Activated T-cell treated with anti-CD3 and anti-CD28 coated beads for 48 hours (primary cell): ENCODE measurements at places on chromosomes 6 and 20.
A peak's percentile ranks its signal among the peaks of the same experiment; 100 is the strongest.

DNA sequence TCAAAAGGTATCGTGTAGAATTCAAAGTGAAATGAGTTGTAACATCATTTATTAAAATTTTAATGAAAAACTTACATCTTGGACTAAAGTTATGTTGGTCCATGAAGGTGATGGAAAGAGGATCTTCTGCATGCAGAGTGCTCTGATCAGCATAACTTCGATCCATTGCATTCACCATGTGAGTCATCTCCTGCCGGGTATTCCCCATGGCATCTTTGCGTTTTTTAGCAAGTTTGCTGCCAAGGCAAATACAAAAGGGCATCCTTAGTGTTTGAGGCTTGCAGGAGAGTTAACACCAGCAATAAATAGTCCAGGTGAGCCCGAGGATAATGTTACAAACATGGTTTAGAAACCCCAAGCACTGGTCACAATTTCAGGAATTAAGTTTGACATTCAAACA lies 104.2 kb upstream of the THEMIS start:
- no peak for DNase-seq

DNA sequence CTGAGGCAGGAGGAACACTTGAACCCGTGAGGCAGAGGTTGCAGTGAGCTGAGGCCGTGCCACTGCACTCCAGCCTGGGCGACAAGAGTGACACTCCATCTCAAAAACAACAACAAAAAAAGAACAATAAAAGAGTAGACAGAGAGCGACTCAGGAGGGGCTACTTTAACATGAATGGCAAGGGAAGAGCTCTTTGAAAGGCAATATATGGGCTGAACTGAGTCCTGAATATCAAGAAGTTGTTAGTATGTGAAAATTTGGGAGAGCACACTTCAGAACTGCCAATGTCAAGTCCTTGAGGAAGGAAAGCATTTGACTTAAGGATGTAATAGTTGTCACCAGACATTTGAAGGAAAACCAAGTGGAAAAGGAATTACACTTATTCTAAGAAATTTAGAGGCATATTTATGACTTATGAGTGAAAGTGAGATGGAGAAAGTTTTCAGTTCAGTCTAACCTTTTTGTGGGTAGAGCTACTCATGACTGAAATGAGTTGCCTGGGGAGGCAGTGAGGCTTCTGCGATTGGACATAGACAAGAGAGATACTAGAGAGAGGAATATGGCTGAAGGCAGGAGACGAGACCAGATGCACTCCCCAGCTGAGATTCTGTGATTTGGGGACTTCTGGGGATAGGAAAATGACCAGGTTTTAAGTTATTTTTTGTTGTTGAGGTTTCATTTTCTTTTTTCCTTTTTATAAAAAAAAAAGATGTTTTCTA lies 48.6 kb upstream of the SLC16A10 start:
- peak; percentile 10 for DNase-seq

GRCh38 chr6:16995511-16996250 lies 106.2 kb upstream of the STMND1 start:
- DNase-seq = no peak

- no peak for DNase-seq
These were observed 299.7 kb downstream of the PLCB1 start for GRCh38 chr20:8431538-8432434.

- no peak for DNase-seq
These were observed 641.6 kb downstream of the HACE1 start for GRCh38 chr6:104218116-104218515.

DNA sequence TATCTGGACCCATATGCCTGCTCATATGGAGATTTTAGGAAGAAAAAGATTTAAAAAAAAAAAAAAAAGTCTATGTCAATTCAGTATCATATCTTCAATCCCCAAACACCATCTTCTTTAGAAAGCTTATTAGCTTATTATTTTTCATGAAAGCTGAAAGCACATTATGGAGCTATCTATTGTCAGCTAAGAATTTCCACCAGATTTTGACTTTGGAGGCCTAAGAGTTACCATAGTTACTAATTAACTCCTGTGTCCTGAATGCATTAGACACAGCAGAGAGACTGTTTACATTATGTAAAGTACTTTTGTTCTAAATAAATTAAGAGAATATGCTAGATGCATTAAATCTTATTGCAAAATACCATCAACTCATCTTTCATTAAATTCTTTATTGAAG lies 255.5 kb upstream of the NRSN1 start:
- DNase-seq = no peak

DNA sequence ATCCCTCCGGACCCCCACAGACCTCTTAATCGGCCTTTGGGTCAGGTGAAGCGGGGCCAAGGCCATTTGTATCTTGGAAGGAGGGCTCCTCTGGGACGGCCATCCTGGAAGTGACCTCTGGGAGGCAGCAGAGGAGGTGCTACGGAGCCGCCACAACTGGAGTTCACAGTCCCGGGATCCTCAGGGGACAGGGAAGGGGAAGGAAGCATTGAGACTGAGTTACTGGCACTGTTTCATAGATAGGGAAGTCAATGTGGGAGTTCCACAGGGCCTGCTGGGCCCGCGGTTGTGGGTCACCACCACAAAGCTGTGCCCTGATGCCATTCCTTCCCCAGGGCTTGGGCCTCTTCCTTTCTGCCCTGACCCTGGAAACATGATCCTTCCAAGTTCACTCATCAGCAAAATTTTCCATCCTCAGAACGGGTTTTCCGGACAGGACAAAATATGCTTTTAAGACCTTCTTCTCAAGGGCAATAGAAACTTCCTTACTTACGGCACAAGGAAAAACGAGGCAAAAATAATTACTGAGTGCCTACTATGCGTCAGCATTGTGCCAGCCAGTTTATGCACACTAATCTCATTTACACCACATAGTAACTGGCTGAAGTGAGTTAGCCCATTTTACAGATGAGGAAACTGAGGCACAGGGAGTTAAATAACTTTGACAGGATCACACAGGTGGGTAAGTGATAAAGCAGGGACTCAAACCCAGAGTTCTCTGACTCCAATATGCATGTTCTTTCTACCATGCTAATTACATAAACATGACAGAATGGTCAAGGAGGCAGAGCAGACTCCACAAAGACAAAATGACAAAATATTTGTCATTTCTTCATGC lies 143.8 kb downstream of the UNC5CL start:
- DNase-seq = no peak

- DNase-seq = no peak
These were observed 58.8 kb upstream of the LTV1 start for GRCh38 chr6:143784316-143784715.

DNA sequence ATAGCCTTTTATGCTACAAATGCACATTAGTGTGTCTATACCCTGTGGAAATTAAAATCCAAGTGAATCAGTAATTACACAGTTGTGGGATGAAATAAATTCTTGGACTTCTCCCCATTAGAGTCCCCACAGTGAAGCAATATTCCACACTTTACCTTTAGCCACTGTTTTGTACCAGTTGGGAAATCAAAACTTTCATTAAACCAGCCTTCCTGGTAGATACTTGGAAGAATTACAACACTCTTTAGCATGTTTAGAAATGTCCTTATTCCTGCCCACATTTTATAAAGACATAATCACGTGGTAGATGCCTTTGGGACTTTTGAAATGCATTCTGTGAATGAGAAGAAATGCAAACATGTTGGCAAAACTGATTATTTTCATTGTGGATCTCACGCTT lies 49.0 kb upstream of the ANKEF1 start:
- DNase-seq = no peak

DNA sequence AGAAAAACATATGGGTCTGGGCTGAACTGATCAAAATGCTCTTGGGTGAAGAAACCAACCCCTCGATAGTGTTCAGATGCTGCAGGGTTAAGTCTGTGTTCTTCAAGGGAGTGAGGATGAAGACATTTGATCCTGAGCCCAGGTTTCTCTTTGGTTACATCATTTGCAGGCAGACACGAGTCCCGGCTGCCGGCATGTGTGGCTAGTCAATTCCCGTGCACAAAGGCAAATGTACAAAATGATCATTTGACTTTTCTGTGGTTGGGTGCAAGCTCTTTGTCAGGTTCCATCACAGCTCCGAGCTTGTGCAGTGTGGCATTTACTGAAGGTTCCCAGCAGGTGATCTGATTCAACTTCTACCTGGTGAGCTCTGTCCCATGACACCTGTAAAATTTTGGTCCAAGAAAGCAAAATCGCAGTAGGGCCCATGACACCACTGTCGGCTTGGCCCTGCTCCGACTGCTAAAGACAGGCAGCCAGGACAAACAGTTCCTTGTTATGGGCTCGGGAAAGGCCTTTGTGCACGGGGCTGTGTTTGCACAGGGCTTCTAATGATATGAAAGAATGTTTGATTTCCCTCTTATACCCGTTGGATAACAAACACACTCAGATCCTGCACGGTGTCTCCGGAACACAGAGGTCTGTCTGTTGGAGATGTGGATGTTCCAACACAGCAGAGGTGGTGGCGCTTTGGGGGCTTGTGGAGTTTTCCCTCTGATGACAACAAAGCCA lies 46.9 kb downstream of the GJA10 start:
- DNase-seq = no peak

- no peak for DNase-seq
These were observed 4.3 kb downstream of the PPP1R11 start for GRCh38 chr6:30071081-30071818.

DNA sequence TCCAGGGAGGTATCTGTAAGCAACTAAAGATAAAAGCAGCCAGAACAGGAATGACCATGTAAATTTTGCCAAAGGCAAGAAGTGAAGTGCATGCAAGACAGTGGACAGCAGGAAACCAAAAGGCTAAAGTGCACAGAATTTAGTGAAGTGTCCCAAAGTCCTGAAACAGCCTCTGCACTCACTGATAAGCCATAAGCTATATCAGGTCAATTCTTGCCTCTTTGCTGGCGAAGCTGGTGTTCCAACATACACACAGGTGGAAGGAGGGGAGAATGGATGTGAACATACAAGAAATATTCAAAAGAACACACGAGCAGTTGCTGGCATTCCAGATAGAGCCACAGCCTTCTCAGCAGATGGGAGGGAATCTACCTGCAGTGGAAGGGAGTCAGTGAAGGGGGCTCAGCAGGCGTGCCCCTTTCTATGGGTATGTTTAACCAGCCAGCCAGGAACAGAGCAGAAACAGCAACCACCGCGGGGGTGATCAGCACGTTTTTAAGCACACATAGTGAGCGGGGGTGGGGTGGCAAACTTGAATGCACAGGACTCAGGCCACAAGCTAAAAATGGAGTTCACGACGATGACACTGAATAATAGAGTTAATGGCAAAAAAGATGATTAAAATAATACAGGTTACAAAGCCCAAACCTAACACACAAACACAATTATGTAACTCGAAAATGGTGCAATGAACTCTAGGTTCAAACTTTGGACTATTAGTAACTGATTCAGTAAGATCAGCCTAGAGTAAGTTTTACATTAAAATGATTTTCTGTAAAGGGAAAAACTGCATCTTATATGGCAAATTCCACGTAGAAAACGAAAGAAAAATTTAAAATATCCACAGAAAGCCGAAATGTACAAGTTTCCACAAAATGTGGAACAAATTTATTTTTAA lies 1.2 kb downstream of the ECI2 start:
- no peak for DNase-seq

- DNase-seq = no peak
These were observed 42.7 kb upstream of the GCNT2 start for GRCh38 chr6:10478187-10479040.

- DNase-seq = no peak
These were observed 150.4 kb downstream of the GRM4 start for GRCh38 chr6:33995309-33996119.

- DNase-seq = no peak
These were observed 253.0 kb downstream of the FARS2 start for GRCh38 chr6:5514353-5514752.

- no peak for DNase-seq
These were observed 184.7 kb downstream of the GJA1 start for GRCh38 chr6:121619987-121620740.

- DNase-seq = no peak
These were observed 42.1 kb downstream of the SMAP1 start for GRCh38 chr6:70709826-70710225.

DNA sequence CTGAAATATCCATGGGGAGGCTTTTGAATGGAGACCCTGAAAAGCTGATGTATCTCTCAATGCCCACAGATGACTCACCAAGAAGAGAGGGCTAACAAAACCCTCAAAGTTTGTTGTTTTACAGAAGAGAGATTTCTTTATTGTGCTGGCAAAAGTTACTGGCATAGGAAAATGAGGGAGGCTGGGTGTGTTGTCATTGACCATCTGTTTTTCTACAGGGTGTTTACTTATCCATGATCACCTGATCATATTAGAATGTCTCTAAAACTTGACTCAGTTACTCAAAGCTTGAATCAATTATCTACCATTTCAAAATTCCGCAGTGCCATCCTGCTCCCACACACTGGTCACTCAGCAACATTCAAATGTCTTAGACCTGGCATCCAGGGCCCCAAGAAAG lies 9.8 kb downstream of the NCOA6 start:
- no peak for DNase-seq

DNA sequence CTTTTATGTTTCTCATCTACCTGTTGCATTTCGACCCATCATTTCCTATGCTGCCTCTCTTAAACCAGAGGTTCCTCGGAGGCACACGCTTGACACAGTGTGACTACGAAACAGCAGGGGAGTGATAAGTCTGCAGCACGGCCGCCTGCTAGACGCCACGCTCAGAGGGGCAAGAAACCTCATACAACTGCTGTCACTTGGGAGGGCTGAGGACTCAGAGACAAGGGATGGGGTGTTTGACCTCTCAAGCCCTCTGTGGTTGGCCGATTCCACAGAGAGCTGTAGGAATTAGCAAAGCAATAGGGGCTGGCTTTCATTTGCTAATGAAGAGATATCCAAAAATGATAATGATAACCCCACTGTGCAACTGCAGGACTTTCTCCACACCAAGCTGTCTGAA lies 372.5 kb downstream of the ZFAND3 start:
- no peak for DNase-seq

- no peak for DNase-seq
These were observed 216.8 kb downstream of the HACE1 start for GRCh38 chr6:104642871-104643270.

DNA sequence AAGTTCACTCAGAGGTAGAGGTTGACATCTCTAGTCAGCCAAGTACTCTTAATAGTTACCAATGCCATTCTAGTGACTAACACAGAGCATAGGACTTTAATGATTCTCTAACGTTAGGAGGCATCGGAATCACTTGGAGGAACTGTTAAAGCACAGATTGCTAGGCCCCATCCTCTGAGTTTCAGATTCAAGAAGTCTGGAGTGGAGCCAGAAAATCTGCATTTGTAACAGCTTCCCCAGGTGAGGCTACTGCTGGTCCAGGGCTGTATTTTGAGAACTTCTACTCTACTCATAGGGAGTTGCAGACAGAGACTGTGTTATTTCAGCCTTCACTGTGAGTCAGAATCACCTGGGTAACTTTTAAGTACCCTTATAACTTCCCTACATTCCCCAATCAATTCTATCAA lies 5.7 kb downstream of the LMBRD1 start:
- no peak for DNase-seq
